ENCODE measurements at places on chromosomes 2 and 18. TPM values are rescaled to one million over a fixed set of nuclear protein-coding genes. Genes with fewer than 3 reads are reported as not detected.

The SIGLEC15 gene
- 0.10 TPM for polyA plus RNA-seq

The DSC3 gene
- polyA plus RNA-seq, result not detected

The COL4A4 gene
- polyA plus RNA-seq, result not detected

The FOXI3 gene
- 0.02 TPM for polyA plus RNA-seq

The LIPG gene
- polyA plus RNA-seq, result 3.2 TPM

The UGT1A7 gene
- polyA plus RNA-seq, result not detected

The ANKRD30B gene
- polyA plus RNA-seq, result not detected

The RUFY4 gene
- polyA plus RNA-seq, result not detected

The TMEM200C gene
- polyA plus RNA-seq, result not detected

The TLX2 gene
- 25.6 TPM for polyA plus RNA-seq

The POTEE gene
- not detected for polyA plus RNA-seq

The DYNAP gene
- not detected for polyA plus RNA-seq

The FBXO15 gene
- 0.70 TPM for polyA plus RNA-seq

The NTSR2 gene
- polyA plus RNA-seq, result not detected

The ARHGAP15 gene
- not detected for polyA plus RNA-seq

The EPC2 gene
- 8.8 TPM for polyA plus RNA-seq
